GM12878 (cell line): ENCODE measurements at places on chromosomes 12 and 14.

- DNase-seq: no peak
- no peak overlapping the region for H3K27ac ChIP-seq
- H3K36me3 ChIP-seq: no peaks in the 10 kb centered on the region
- H3K27me3 ChIP-seq: no peaks in the 10 kb centered on the region
These were observed 18.5 kb upstream of the PCNX1 start for GRCh38 chr14:70888681-70889175.

DNA sequence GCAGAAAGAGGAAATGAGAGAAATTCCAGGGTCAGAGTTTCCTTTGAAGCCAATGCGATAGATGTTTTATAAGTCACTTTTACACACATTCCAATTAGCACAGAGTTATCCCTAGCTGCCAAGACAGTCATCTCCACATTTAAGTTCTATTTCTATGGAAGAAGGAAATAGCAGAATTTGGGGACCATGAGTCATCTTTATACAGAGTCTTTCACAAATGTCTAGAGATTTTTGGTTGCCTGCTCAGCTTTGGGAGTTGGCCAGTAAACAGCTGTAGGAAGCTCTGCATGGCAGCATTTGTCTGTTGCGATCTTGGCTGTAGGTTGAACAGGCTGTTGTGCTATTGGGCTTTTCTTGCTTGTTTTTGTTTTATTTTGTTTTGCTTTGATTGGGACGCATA lies 884.3 kb downstream of the GALC start:
- H3K4me1 ChIP-seq: no peaks in the 10 kb centered on the region
- H3K36me3 ChIP-seq: no peaks in the 10 kb centered on the region

DNA sequence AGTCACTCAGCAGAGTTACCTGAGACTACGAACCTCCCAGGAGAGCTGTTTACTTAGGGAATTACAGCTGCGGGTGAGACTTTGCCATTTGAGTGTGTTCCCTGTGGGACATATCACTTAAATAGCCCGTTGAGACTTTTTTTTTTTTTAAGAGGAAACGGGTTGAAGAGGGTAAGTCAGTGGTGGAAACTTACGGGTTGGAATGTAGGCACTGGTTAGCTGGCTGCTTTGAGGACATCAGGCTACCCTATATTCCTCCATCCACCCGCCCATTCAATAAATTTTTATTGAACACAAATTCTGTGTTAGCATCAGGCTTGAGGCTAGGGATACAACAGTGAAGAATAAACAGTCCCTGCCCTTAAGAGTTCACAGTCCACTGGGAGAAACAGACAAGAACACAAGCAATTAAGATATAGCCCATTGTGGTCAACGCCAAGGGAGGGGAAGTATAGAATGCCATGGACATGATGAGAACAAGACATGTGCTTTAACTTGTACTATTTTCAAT lies 88.1 kb upstream of the CPSF6 start:
- H3K27me3 ChIP-seq: no peaks in the 10 kb centered on the region
- no peak overlapping the region for H3K4me3 ChIP-seq

DNA sequence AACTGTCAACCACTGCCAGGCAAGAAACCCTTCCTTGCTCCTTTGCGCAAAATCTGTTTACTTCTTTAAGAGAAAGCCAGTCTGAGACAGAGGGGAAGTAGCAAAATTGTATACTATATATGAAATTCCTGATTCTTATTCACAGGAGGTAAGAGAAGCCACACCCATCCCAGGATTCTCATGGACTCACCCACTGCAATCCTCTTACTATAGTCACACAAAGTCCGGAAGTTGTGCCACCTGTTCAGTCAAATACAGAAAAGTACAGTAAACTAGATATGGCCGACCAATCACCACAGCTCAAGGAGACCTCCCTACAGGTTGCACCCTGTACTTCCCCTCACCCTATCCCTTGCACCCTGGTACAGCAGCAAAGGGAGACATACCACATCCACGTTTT lies 2.9 kb downstream of the PRMT5 start:
- H3K4me3 ChIP-seq: no peak overlapping the region
- H3K27me3 ChIP-seq: no peaks in the 10 kb centered on the region
- H3K27ac ChIP-seq: no peak overlapping the region
- H3K4me1 ChIP-seq: peaks cover 16% of the 10 kb centered on the region; the same call in 1 of the 2 replicates
- no peak for DNase-seq

DNA sequence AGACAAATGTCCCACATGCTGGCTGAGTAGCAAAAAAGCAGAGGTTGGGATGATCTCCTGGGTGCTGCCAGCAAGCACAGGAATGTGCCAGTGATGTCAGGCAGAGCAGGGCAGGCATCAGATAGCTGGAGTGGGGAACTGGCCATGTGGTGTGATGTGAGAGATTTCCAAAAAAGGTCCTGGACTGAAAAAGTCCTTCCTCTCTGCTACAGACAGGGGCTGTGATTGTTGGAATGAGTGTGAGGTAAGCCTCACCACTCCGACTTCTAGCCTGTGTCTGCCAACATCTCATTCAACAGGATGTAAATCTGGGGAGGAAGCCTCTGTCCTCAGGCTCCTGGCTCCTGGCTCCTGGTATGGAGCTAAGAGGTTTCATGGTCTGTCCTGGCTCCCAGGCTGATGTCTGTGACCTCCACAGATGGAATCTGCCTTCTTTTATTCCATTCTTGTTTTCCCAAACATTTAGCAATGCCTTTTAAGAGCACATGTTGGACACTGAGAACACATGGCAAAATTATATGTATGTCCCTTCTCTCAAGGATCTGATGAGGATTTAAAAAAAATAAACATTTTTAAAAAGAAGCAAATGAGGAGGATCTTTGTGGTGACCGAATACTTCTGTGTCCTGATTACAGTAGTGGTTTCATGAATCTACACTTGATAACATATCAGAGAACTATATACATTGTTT lies 50.1 kb upstream of the STK38L start:
- H3K36me3 ChIP-seq: no peaks in the 10 kb centered on the region
- H3K27ac ChIP-seq: no peak overlapping the region
- no peaks in the 10 kb centered on the region for H3K4me1 ChIP-seq

DNA sequence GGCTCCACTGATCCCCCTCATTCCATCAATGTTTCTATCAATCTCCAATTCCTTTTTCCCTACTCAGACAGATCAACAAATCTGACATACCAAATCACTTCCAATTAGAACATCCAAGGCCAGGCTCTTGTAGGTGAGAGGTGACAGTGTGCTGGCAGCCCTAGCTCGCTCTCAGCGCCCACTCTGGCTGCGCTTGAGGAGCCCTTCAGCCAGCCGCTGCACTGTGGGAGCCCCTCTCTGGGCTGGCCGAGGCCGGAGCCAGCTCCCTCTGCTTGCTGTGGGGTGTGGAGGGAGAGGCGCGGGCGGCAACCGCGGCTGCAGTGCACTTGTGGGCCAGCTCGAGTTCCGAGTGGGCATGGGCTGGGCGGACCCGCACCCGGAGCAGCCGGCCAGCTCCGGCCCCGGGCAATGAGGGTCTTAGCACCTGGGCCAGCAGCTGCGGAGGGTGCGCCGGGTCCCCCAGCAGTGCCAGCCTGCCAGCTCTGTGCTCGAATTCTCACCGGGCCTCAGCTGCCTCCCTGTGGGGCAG lies 6.0 kb upstream of the ITPR2 start:
- no peaks in the 10 kb centered on the region for H3K27me3 ChIP-seq
- H3K27ac ChIP-seq: no peak overlapping the region
- DNase-seq: no peak
- no peaks in the 10 kb centered on the region for H3K4me1 ChIP-seq
- no peaks in the 10 kb centered on the region for H3K36me3 ChIP-seq

DNA sequence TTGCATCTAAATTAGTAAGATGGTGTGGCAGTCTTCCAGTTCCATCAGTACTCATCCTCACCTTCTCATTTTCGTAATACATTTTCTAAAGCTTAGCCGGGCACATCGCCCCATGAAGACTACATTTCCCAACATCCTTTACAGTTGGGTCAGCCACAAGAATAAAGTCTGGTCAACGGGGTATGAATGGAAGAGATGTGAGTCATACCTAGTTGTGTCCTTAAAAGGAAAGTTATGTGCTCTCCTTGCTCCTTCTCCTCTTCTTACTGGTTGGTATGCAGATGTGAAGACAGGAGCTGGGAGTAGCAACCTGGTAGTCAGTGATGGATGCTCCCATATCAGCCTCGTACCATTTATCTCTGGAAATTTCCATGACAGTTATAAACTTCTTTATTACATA lies 35.9 kb upstream of the EGLN3 start:
- no peak for DNase-seq
- no peaks in the 10 kb centered on the region for H3K27me3 ChIP-seq
- H3K4me3 ChIP-seq: no peak overlapping the region
- no peaks in the 10 kb centered on the region for H3K36me3 ChIP-seq
- no peak overlapping the region for H3K27ac ChIP-seq

GRCh38 chr12:132445884-132446632 lies 43.9 kb upstream of the FBRSL1 start:
- H3K4me3 ChIP-seq: no peak overlapping the region
- H3K4me1 ChIP-seq: peaks cover 16% of the 10 kb centered on the region
- DNase-seq: no peak
- no peaks in the 10 kb centered on the region for H3K36me3 ChIP-seq
- H3K27ac ChIP-seq: no peak overlapping the region
- H3K27me3 ChIP-seq: no peaks in the 10 kb centered on the region

DNA sequence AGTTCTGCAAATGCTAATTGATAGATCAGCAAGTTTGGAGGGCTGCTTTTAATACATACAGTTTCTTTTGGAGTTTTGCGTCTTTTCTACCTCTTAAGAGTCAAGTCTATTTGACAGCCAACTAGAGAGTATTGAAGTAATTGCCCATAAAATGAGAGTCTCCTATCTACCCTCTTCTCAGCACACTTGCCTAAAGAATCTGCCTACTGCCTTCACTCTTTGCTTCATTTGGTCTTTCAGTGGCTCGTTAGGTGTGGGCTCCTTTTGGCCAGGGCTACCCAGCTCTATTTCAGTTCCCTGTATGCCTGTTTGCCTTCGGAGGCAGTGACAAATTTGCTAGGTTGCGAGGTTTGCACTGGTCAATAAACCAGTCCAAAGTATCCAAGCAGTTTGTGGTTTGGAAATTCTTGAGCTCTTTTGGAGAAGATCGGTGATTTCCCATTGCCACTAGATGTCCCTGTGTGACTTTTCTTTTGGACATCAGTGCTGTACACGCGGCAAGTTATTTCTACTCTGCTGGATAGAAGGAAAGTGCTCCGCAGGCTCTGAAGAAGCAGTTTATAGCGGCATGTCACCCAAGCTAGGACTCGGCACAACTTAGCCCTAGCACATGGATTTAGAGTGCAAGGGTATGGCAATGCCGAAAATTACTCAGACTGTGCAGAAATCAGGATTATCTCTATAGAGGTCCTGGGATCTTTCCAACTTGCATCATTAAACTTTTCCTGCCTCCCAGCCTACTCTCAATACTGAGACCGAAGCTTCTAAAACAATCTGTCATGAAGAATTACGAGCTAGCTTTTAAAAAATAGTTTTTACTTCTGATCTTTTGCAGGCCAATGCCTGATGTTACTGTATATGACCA lies 38.6 kb downstream of the MGST1 start:
- H3K4me1 ChIP-seq: no peaks in the 10 kb centered on the region
- no peak overlapping the region for H3K27ac ChIP-seq
- peak; percentile 5 for DNase-seq
- no peaks in the 10 kb centered on the region for H3K36me3 ChIP-seq
- no peak overlapping the region for H3K4me3 ChIP-seq

- no peaks in the 10 kb centered on the region; the same call in 1 of the 2 replicates for H3K27me3 ChIP-seq
- no peaks in the 10 kb centered on the region for H3K36me3 ChIP-seq
- no peak for DNase-seq
- no peak overlapping the region for H3K27ac ChIP-seq
- H3K4me3 ChIP-seq: no peak overlapping the region
These were observed 54.1 kb upstream of the BEGAIN start for GRCh38 chr14:100641274-100641860.

GRCh38 chr12:169528-170370 lies 44.2 kb downstream of the SLC6A12 start:
- no peaks in the 10 kb centered on the region; the same call in 1 of the 2 replicates for H3K27me3 ChIP-seq
- peaks cover 8% of the 10 kb centered on the region for H3K4me1 ChIP-seq
- no peak for DNase-seq
- H3K36me3 ChIP-seq: no peaks in the 10 kb centered on the region
- H3K27ac ChIP-seq: no peak overlapping the region

GRCh38 chr12:90335566-90335965 lies 619.4 kb downstream of the CCER1 start:
- H3K36me3 ChIP-seq: no peaks in the 10 kb centered on the region
- DNase-seq: no peak
- H3K27me3 ChIP-seq: no peaks in the 10 kb centered on the region
- no peaks in the 10 kb centered on the region for H3K4me1 ChIP-seq
- no peak overlapping the region for H3K27ac ChIP-seq

GRCh38 chr12:108063192-108063591 lies 65.9 kb upstream of the WSCD2 start:
- H3K36me3 ChIP-seq: no peaks in the 10 kb centered on the region
- H3K27me3 ChIP-seq: no peaks in the 10 kb centered on the region
- no peak overlapping the region for H3K4me3 ChIP-seq
- H3K27ac ChIP-seq: no peak overlapping the region
- no peak for DNase-seq
- H3K4me1 ChIP-seq: no peaks in the 10 kb centered on the region

- no peaks in the 10 kb centered on the region; the same call in 1 of the 2 replicates for H3K36me3 ChIP-seq
- DNase-seq: no peak
- no peaks in the 10 kb centered on the region for H3K27me3 ChIP-seq
- H3K4me3 ChIP-seq: no peak overlapping the region
- H3K27ac ChIP-seq: peak overlapping the region; percentile 18; the same call in 1 of the 2 replicates
- H3K4me1 ChIP-seq: peaks cover 18% of the 10 kb centered on the region
These were observed 85.5 kb downstream of the CDK17 start for GRCh38 chr12:96314723-96315122.

- no peaks in the 10 kb centered on the region; the same call in none of the 2 replicates for H3K27me3 ChIP-seq
- no peaks in the 10 kb centered on the region for H3K4me1 ChIP-seq
- H3K27ac ChIP-seq: no peak overlapping the region
- no peak overlapping the region for H3K4me3 ChIP-seq
These were observed 1.5 kb downstream of the TTC6 start for GRCh38 chr14:37596790-37597472.

DNA sequence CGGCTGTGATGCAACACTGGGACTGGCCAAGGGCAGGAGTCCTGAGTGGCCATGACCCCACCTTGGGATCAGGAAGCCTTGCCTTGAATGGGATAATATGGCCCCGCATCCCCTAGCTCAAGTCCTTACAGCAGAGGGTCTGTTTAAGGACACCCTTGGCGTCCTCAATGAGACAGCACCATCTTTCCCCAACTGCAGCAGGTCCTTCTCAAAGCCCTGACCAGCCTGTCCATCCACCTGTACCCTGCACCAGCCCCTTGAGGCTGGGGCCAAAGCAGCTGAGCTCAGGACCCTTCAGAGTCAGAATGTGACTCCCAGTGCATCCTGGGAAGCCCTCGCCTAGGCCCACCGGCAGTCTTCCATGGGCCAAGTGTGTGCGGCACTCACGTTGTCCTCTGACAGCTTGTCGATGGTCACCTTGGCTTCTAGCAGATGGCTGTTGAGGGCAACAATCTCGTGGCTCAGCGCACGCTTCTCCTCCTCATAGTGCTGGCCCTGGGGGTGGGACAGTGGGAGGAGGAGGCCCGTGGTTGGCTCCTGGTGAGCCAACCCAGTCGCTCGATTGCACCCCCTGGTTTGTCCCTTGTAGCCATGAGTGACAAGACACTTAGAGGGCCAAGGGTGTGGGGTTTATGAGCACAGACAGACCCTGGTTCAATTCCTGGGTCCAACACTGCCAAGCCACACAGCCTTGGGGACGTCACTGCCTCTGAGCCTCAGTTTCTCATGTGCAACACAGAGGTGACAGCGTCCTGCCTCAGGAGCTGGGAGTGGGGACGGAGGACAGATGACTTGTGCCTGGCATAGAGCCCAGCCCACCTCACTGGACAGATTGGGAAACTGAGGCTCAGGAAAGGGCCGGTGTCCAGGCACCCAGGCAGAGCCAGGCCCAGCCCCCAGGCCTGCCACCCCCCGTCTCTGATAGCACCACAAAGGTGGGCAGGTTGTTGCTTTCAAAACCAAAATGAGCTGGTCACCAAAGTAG lies 43.5 kb downstream of the BEGAIN start:
- no peak for DNase-seq
- H3K27ac ChIP-seq: no peak overlapping the region
- no peaks in the 10 kb centered on the region for H3K36me3 ChIP-seq
- no peaks in the 10 kb centered on the region for H3K4me1 ChIP-seq
- no peaks in the 10 kb centered on the region for H3K27me3 ChIP-seq
- no peak overlapping the region for H3K4me3 ChIP-seq
